B cell (primary cell): ENCODE measurements at places on chromosomes 11 and 22.
A peak's percentile ranks its signal among the peaks of the same experiment; 100 is the strongest.

GRCh38 chr11:2681408-2682145 is 18.2 kb downstream of the KCNQ1OT1 start:
- DNase-seq = no peak

- DNase-seq = peak; percentile 56
These were observed 15.8 kb downstream of the TMEM258 start for GRCh38 chr11:61776561-61777075.

DNA sequence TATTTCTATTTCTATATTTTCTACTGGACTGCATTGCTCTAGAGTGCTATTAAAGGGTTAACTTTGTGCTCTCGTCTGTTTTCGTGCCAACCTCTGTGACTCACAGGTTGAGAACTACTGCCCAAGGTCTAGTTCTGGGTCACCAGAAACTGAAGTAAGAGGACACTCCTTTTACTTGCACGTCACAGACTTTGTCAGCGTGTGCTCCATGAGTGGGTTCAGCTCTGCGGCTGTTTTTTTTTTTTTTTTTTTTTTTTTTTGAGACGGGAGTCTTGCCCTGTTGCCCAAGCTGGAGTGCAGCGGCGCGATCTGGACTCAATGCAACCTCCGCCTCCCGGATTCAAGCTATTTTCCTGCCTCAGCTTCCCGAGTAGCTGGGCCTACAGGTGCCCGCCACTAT is 49.8 kb downstream of the CLMP start:
- no peak for DNase-seq

- DNase-seq = peak; percentile 46
These were observed at the start of gene HOATZ for GRCh38 chr11:111514216-111515031. Gene HOATZ (plus strand): TSS chr11:111514778. CDS start chr11:111514785, 7 bp downstream.

GRCh38 chr11:125279676-125280418 is 115.3 kb downstream of the PKNOX2 start:
- no peak for DNase-seq
